ENCODE measurements at places on chromosomes 3 and 15.

GRCh38 chr15:81363276-81363675, 10.7 kb downstream of the TMC3 start:
- DNase-seq: no peak

DNA sequence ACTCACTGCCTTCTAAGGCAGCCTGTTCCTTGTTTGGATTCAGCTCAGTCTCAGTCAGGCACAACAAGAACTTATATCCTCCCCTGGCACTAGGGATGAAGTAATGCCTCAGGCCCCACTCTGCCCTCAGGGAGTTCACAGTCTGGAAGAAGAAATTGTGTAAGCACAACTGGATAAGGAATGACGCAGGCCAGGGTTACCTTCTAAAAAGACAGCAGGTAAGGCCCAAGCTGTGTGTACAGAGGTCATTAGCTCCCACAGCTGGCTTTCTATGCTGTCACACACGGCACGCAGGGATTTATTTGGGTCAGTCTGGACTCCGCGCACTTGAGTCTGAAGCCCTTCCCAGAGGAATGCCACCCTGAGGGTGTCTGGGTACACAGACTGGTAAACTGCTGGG, 82.9 kb downstream of the IQSEC1 start:
- no peak for DNase-seq

DNA sequence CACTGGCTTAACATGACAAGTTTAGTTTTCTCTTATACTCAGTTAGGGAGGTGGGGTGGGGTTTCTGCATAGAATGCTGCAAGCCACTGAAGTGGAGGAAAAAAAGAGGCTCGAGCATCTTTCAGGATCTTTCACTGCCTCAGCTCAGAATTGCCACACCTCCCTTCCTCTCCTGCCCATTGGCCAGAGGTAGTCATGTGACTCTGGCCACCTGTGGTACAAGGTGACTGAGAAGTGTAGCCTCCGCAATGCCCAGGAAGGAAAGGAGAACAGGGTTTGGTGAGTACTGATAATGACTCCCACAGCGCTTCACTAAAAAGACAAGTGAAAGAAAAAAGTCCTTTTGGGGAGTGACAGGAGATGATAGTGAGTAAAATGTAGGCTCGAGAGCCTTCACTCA, 124.3 kb upstream of the TRIM42 start:
- DNase-seq: no peak

DNA sequence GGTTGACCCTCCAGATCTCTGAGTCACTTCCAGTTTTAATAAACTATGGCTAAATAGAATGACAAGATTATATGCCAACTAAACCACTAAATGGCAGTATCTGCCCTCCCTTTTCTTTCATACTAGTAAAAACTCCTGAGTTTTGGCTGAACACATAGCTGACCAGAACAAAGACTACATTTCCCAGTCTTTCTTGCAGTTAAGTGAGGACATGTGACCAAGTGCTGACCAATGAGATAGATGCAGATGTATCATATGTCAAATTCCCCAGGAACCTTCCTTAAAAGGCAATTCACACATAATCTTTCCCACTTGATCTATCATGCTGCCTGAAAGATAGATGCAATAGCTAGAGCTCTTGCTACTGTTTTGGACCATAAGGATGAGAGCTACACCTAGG, 191.3 kb downstream of the SHOX2 start:
- no peak for DNase-seq

DNA sequence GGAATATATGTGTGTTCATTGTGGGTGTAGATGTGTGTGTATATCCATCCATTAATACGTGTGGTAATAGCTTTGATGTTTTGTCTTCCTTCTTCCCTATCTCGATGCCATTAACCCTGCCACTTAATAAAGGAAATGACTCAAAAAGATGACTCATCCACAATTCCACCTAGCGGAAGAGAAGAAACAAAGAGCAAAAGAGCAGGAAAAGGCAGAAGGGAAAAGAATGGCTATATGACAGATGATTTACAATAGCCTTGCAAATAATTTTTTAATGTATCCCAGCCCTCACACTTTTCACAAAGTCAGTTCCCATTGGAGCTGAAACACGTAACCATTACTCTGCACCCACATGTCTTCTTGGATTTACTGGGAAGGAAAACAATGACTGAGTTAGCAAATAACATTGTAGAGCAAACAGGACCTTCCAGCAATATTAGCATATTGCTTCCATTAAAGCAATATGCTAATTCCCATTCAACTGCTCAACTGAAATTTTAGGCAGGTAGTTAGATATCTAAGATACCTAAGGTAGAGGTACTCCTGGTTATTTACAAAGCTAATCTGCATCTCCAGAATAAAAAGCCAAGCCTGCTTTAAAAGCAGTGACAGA, 197.2 kb downstream of the KCNAB1 start:
- no peak for DNase-seq

GRCh38 chr3:55959471-55960080, 472.5 kb upstream of the WNT5A start:
- DNase-seq: no peak

- DNase-seq: no peak
Observed at GRCh38 chr15:29039466-29040369, 153.9 kb downstream of the APBA2 start.

GRCh38 chr3:57451150-57451846, 92.8 kb downstream of the DNAH12 start:
- no peak for DNase-seq

GRCh38 chr3:32404714-32405113, 13.1 kb downstream of the CMTM7 start:
- DNase-seq: no peak

- DNase-seq: no peak
Observed at GRCh38 chr15:43104426-43104825, 1.4 kb downstream of the UBR1 start.

GRCh38 chr3:195001961-195002861, 268.7 kb downstream of the XXYLT1 start:
- peak; percentile 64 for DNase-seq

- DNase-seq: no peak
Observed at GRCh38 chr3:123186695-123187094, 15.0 kb upstream of the SEC22A start.

GRCh38 chr15:92683511-92683834, 27.9 kb upstream of the FAM174B start:
- no peak for DNase-seq

- no peak for DNase-seq
Observed at GRCh38 chr3:100210772-100211135, 50.0 kb upstream of the TBC1D23 start.

DNA sequence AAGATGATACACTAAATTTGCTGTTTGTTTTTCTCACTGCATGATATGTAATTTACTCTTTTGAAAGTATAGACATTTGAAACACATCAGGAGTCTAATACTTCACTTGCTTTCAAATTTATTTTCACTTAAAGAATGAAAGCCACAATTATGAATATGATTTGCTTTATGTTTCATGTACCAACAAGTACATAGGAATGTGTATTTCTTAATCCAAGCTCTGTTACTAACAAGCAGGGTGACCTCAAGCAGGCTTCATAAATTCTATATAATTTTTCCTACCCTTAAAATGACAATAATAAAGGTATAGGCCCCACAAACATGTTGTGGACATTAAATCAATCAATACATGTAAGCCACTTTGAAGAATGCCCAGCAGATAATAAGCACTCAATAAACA, 170.2 kb upstream of the P2RY1 start:
- no peak for DNase-seq

GRCh38 chr3:191328962-191329653, at the start of gene CCDC50:
TSS of gene CCDC50 (plus strand) at chr3:191329394. CDS start at chr3:191329675, 281 bp downstream.
- DNase-seq: peak; percentile 84

DNA sequence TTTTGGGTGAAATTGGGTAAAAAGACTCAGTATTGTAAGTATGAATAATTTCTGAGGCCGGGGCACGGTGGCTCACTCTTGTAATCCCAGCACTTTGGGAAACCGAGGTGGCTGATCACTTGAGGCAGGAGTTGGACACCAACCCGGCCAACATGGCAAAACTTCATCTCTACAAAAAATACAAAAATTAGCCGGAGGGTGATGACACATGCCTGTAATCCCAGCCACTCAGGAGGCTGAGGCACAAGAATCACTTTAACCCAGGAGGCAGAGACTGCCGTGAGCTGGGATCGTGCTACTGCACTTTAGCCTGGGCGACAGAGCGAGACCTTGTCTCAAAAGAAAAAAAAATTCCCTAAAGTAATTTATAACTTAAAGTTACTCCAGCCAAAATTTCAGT, 162.2 kb downstream of the APBA2 start:
- no peak for DNase-seq

DNA sequence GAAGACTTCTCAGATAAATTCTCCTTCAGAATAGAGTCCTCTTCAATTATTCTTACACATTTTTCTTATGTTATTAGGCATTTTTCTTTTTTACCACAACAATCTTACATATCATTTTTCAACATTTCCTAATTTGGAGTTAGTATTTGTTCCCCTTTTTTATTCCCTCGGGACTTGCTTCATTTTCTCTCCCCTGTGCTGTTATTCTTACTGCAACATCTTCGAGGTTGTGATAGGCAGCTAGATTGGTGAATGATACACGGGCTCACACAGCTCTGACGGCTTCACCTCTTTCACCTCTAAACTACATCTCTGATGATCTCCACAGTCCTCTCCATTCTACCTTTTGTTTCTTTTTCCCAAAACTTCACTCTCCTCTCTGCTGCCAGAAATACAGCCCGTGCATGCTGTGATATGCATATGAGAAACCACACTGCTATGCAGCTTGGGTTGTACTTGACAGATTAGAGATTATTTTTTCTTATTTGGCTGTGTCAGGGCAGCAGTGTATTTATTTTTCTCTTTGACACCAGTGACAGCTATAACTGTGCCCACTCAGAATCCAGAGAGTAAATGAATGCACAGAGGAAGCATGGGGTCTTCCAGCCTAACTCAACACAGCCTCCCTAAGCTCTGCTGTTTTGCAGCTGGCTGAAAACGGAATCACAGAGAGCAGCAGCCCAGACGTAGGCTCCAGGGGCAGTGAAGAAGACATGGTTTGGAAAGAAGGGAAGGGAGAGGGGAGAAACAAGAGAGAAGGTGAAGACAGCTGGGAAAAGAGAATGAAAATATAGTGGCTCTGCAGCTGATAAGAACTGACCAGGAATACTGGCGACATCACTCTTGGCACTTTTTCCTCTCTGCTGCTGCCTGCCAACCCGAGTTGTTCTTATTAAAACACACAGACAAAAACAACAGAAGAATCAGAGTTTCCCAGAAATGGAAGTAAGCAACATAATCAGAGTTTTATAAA, 61.8 kb downstream of the SLC9A9 start:
- DNase-seq: peak; percentile 49

DNA sequence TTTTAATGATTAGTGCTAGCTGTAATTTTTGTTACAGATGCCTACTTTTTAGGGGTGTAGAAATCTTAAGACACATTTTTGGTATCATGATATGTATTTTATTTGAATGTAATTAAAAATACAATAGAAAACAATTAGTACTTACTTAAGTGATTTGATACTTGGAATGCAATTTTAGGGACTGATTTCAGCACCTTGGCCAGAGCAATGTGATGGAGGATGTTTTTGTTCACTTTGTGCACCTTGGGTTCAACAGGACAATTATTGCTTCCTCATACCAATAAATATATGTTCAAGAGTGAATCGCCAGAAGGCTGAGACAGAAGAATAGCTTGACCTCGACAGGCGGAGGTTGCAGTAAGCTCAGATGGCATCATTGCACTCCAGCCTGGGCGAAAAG, 22.3 kb downstream of the GMNC start:
- no peak for DNase-seq

DNA sequence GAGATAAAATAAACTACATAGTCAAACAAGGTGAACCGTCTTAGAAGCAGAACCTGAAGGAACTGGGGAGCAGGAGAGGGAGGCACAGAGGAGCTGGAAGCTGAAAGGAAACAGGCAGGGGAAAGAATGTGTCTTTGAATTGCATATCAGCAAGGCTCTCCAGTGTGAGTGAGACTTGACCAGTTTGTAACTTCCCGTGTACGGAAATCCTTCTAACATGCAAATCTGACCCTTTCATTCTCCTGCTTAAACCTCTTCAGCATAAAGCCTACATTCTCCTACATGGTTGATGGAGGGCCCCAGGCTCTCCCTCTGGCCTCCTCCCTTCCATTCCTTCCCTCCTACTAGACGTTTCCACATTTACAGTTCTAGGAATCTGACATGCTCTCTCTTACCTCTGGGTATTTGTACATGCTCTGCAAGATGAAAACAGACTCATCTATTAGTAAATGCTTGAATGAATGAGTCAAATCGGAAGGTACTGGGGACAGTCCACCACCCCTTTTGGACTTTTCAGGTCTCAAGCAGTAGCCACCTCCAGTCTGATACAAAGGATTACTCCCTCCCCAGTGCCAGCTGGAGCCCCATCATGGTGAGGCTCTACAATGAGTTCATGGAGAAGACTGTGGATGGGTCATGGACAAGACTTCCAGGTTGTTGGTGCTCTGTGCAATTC, 6.1 kb upstream of the SLC25A38 start:
- no peak for DNase-seq

GRCh38 chr3:112597945-112598344, 36.1 kb downstream of the SLC35A5 start:
- no peak for DNase-seq

DNA sequence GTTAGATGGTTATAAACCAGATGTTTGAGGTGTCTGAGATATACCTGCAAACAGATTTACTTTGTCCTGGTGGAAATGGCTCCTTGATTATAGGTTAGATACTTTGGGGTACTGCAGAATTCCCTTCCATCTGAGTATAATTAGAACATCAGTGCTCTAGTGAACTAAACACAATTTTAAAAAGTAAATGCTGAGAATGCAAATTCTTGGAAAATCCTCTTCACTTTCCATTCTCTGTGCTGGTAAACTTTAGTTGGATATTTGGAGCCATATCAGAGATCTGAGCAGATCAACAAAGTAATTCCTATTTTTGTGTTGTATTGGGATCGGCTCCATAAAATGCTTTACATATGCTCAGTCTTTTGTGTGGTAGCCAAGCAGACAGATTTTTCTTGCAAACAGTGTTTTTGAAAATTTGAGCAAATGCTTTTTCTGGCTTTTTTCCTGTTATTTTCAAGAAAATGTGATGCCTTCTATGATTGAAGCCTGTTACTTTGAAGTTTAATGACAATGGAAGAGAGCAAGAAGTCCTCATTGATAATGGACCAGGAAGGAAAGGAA, 37.9 kb upstream of the KCNH8 start:
- DNase-seq: no peak

DNA sequence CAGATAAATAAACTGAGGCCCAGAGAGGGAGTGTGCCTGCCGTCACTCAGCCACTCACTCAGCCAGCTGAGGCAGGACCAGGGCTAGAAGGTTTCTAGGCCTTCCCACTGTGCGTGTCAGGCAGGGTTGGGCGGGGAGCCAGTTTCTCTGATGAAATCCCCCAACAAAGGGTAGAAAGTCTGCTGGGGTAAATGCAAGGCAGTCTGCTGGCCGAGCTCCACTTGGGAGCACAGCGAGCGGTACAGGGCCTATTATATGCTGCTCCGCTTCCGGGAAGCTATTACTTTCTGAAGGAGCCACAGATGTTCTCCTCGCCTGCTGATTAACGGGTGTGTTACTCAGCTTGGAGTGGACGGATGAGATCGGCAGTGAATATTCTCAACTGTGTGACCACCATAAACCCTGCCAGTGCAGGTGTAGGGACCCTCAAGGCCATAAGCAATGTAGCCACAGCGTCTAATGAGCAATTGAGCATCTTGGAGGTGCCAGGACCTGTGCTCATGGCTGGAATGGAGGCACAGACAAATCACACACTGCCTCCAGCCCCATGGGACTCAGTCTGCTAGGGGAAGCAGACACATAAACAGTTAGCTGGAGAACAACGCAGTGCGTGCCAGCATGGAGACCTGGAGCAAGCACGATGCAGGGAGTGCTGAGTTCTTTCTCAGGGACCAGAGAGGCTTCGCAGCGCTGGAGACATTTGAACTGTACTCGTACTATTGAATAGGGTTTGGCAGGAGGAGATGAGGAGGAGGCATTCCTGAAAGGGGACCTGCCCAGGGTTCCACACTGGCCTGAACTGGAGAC, 42.1 kb downstream of the CORO2B start:
- no peak for DNase-seq
